HS-27A (cell line): ENCODE measurements at places on chromosomes 16 and 17.

- DNase-seq: no peak
Measured at GRCh38 chr16:63129411-63130125, 1093.3 kb upstream of the CDH8 start.

GRCh38 chr17:42275527-42276358 lies 448 bp downstream of the STAT5B start:
- DNase-seq: no peak

- no peak for DNase-seq
Measured at GRCh38 chr17:71656964-71657858, 463.6 kb upstream of the SOX9 start.

GRCh38 chr16:11615748-11616447 lies 29.2 kb upstream of the LITAF start:
- DNase-seq: no peak

- DNase-seq: no peak
Measured at GRCh38 chr17:28518132-28518531, 12.0 kb downstream of the FOXN1 start.

DNA sequence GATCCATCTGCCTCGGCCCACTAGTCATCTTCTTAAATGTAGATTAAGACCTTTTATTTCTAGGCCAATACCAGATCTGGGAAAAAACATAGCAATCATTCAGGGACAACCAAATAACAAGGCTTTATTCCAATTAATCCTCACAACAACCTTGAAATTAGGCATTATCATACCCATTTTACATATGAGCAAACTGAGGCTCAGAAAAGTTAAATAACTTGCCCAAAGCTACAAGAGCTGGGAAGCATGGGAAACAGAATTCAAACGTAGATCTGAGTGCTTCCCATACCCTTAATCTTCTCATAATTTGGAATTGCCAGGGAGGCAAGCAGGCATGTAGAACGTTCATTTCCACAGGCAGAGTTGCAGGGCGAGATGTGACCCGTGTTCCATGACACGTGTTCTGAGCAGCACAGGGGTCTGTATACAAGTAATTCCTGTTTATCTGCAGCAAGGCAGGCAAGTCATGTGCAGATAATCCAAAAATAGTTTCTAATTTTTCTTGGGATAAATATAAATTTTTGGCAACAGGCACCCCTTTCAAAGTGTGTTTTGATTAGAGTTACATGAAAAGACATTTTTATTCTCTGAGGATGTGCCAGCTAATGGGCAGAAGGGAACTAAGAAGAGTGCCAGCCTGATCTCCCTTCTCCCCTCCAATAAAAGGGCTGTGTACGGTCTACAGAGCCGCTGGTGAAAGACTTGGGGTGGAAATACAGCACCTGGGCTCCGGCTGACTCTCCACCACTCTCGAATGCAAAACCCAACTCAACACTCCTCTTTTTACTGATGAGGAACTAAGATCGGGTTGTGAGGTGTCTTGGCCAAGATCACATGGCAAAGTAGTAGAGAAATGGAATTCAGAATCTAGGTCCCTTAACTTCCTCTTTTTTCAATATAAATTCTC lies 27.7 kb upstream of the MYOCD start:
- DNase-seq: no peak

- DNase-seq: no peak
Measured at GRCh38 chr17:61412143-61412859, 12.7 kb downstream of the TBX2 start.

- DNase-seq: no peak
Measured at GRCh38 chr17:3890082-3890877, 2.6 kb downstream of the CAMKK1 start.

- no peak for DNase-seq
Measured at GRCh38 chr17:37100231-37100630, 151.5 kb downstream of the AATF start.

DNA sequence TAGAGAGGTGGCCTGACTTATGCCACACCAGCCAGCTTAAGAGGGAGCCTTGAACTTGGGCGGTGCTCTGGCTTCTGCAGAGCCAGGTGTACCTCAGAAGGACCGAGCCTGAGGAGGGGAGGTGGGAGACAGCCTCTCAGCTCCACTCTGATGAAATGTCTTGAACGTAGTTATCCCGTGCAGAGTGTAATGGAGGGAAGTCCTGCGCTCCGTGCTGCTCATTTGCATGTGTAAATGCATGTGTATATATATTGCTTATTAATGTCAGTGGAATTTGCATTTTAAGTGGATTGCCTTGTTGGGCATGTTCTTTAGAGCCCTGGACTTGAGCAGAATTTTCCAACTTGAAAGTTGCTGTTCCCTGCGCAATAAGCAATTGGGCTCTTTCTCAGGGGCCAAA lies 264.9 kb upstream of the SDK2 start:
- no peak for DNase-seq

DNA sequence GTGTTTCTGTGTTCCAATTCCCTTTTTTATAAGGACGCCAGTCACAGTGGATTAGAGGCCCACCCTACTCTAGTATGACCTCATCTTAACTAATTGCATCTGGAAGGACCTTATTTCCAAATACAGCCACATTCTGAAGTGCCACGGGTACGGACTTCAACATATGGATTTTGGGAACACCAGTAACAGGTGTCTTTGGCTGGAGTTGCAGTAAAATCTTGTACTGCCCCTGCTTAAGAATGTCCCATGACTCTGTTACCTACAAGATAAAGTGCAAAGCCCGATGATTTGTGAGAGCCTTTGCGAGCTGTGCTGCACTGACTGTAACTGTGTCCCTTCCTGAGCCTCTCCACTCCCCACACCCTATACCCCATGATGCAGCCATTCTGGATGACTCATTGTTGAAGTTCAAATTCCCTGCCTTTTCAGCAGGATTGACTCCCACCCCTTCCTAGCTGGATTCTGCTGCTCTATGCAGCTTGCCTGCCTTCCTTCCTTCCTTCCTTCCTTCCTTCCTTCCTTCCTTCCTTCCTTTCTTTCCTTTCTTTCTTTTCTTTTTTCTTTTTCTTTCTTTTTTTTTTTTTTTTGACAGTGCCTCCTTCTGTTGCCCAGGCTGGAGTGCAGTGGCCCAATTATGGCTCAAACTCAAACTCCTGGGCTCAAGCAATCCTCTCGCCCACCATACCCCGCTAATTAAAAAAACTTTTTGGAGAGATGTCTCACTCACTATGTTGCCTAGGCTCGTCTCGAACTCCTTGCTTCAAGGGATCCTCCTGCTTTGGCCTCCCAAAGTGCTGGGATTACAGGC lies 2.1 kb downstream of the HCRT start:
- no peak for DNase-seq

DNA sequence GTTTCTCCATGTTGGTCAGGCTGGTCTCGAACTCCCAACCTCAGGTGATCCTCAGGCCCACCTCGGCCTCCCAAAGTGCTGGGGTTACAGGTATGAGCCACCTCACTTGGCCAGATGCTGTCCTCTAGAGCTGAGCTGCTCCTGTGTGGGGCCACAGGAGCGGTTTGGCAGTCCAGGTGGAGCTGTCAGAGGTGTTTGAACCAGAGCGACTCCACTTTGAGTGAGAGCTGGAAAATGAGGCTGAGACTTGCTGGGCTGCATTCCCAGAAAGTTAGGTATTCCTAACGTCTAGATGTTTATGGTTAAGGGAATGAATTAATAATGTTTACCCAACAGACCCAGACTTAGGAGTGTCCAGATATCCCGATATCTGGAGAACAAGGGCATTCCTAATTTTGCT lies 16.8 kb upstream of the PSMD7 start:
- no peak for DNase-seq

GRCh38 chr17:59027750-59028149 lies 78.9 kb downstream of the TRIM37 start:
- no peak for DNase-seq

DNA sequence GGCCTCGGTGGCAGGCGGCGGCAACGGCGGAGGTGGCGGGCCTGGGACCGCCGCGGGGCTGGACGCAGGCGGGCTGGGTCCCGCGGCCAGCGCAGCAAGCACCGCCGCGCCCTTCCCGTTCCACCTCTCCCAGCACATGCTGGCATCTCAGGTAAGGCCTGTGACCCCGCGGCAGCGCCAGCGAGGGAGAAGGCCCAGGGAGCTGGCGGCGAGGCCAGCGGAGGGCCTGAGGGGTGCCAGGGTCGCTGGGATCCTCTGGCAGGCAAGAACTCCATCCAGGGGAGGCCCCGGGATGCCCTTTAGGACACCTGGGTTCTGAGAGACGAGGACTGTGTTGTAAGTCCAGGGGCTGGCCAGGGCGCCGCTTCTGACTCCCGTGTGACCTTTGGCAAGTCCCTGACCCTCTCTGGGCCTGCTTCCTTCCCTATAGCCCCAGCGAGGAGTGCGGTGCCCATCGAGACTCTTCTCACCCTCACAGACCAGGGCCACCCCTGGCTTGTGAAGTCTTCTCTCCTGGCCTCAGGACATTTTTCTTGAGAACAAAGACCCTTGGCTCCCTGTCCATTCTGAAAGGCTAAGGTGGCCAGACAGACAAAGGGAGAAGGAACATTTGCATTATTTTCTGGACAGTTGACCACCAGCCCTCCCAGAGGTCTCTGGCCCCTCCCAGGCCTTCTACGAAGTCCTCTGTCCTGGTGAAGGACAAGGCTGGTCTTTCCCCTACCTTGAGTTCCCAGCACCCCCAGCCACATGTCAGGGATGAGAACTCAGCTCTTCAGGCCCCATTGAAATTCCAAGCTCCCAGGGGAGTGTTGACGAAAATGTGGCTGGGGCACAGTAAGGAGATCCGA lies 6.3 kb downstream of the TBX2 start:
- DNase-seq: no peak

DNA sequence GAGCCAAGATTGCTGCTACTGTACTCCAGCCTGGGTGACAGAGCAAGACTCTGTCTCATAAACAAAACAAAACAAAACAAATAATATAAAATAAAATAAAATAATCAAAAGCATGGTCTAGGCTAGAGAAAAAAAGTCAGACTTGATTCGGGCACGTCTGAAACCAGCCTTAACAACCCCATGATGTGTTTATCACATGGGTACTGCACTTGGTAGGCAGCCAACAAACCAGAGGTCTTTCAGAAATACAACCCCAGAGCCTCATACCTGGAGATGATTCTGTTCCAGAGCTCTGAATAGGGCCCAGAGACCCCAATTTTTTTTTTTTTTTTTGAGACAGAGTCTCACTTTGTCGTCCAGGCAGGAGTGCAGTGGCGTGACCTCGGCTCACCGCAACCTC lies 9.6 kb upstream of the HAPSTR1 start:
- no peak for DNase-seq

DNA sequence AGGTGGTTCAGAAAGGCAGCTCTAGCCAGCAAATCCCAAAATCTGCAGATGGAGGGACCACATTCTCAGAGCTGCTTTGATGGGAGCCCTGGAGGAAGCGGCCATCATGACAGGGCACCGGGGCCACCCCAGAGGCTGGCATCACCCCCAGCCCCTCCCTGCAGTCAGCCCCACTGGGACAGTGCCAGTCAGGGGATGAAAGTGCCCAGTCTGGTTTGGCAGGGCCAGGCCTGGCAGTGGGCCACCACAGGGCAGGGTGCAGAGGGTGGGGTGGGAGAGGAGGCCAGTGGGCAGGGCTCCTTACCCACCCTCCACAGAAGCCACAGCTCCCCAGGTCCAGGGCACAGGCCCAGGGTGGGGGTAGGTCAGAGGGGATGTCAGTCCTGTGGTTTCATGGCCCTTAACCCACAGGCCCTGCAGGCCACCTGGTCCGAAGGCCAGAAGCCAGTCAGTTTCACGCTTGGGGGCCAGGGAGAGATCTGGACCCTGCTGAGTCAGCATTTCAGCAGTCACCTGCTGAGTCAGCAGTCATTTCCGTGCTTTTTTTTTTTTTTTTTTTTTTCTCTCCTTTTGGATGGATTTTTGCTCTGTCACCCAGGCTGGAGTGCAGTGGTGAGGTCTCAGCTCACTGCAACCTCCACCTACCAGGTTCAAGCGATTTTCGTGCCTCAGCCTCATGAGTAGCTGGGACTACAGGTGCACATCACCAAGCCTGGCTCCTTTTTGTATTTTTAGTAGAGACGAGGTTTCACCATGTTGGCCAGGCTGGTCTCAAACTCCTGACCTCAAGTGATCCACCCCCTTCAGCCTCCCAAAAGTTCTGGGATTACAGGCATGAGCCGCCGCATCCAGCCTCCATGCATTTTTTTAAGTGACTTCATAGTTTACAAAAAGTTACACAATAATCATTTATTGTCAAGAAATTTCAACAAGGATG lies 10.4 kb downstream of the SLC25A10 start:
- no peak for DNase-seq

- no peak for DNase-seq
Measured at GRCh38 chr16:25614716-25615265, 77.0 kb upstream of the HS3ST4 start.

DNA sequence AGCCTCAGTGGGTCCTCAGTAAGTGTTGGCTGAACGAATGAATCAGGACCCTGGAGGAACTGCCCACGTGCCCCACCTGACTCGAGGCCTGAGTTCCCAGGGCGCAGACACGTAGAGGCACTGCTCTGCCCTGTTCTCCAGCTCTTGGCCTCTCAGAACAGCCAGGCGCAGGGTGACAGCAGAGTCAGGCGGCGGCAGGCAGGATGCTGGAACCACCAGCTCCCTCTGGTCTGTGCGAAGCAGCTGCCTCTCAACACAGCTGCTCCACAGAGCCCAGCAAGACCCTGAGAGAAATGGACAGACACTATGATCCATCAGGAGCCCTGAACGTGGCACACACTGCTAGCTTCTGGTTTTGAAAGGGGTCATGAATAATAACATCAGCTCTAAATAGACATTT lies 53.1 kb upstream of the BCO1 start:
- DNase-seq: no peak
